ENCODE measurements at places on chromosomes 4 and X. TPM values are rescaled to one million over a fixed set of nuclear protein-coding genes. Genes with fewer than 3 reads are reported as not detected.

DNA sequence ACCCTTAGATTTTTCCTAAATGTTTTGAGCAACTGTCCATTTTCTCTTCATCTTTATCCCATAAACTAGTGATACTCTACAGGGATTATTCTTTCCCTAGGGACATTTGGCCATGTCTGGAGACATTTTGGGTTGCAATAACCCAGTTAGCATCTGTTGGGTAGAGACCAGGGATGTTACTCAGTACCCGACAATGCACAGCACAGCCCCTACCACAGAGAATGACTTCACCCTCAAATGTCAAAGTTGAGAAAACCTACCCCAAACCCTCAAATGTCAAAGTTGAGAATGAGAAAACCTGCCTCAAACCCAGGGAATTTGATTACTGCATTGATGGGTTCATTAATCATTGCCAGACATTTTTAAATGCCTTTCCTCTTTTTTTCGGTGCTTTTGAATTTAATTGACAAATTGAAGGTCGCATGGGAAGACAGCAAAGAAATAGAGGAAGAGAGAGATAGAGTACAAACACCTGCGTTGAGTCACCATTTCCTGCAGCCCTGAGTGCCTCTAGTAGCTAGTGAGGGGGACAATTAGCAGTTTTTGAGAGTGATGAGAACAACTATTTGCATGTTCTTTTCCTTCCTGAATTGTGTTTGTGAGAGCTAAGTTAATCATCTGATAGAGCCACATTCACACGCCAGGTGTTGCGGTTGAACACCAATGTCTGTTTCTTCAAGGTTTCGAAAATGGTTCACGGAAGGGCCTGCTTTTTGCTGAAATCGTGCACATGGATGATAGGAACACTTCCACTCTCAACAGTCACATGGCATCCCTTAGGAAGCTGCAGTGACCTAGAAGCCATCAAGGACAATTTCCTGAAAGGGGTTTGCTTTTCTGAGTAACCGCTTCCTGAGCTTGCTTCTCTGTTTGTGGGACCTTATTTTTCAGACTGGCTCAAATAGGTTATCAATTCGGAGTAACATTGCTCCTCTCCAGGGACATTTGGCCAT is 203.9 kb upstream of the VCX3A start:
- no peak for DNase-seq

DNA sequence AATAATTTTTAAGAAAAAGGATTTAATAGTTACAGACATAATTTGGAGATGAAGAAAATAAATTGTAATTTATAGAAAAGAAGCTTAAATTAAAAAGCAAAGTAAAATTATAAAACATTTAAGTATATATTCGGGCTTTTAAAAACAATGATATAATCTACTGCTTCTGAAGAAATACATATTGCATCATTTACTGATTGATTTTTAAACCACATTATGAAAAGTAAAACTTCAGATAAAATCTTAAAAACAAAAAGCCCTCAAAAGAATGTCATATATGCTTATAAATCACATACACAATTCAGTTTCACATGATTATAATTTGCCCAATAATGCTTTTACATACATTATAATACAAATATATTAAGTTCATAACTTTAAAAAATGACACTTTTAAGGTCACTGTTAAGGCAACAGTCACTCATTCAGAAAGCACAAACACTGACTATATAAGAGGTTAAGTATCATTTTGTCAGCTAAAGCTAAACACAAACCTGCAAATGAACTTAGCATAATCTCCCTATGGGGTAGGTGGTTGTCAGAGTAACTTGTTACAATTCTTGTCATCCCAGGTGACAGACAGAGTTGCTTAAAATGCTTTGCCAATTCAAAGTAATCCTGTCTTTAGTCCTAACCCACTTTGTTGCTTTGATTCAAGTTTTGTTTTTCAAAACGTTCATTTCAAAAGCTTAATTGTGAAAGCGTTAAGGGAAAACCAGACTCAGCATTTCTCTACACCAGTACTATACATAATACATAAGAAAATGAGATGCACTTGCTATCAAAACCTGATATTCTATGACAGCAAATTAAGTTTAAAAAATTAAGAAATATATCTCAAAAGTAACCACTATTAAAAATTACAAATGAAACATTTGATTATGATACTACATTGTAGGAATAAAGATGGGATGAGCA is 90.6 kb upstream of the MAB21L2 start:
- DNase-seq: no peak

DNA sequence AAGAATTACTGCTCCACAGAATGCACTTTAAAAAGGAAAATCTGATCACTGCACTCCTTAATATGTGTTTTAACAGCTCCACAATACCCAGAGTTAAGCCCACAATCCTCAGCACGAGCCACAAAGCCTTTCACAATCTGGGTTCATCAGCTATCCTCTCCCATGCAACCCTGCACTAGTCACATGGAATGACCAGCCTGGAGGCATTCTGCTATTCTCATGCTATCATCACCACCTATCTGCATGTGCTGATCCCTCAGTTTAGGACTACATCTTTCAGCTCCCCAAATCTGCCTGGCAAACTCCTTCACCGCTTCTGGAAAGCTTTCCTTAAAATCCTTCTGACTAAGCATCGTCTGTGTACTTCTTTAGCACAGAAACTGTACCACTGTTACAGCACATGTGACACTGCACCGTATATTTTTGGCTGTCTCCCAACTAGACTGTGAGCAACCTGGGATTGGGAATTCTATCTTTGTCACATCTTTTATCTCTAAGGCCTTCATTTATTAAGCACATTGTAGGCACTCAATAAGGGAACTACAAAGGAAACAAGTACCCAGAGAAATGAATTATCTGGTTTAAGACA is 18.3 kb upstream of the EIF1AX start:
- no peak for DNase-seq

GRCh38 chr4:53635697-53636483 is 44.6 kb upstream of the LNX1 start:
- no peak for DNase-seq

GRCh38 chr4:26226629-26227376 is 94.0 kb upstream of the RBPJ start:
- no peak for DNase-seq

- no peak for DNase-seq
Measured at GRCh38 chr4:55849724-55850123, 3.7 kb upstream of the EXOC1 start.

Gene FAM53A
- total RNA-seq: 3.6 TPM

Measured in neural crest cell (in vitro differentiated cells).